Endodermal cell (in vitro differentiated cells): ENCODE measurements at places on chromosomes 2 and 18.

- DNase-seq, result peak; percentile 76
Observed at GRCh38 chr18:76522122-76522503, 27.1 kb upstream of the ZNF516 start.

GRCh38 chr2:86000938-86001312, 104.8 kb downstream of the POLR1A start:
- DNase-seq, result no peak

GRCh38 chr2:212052412-212053159, 486.0 kb downstream of the ERBB4 start:
- no peak for DNase-seq

DNA sequence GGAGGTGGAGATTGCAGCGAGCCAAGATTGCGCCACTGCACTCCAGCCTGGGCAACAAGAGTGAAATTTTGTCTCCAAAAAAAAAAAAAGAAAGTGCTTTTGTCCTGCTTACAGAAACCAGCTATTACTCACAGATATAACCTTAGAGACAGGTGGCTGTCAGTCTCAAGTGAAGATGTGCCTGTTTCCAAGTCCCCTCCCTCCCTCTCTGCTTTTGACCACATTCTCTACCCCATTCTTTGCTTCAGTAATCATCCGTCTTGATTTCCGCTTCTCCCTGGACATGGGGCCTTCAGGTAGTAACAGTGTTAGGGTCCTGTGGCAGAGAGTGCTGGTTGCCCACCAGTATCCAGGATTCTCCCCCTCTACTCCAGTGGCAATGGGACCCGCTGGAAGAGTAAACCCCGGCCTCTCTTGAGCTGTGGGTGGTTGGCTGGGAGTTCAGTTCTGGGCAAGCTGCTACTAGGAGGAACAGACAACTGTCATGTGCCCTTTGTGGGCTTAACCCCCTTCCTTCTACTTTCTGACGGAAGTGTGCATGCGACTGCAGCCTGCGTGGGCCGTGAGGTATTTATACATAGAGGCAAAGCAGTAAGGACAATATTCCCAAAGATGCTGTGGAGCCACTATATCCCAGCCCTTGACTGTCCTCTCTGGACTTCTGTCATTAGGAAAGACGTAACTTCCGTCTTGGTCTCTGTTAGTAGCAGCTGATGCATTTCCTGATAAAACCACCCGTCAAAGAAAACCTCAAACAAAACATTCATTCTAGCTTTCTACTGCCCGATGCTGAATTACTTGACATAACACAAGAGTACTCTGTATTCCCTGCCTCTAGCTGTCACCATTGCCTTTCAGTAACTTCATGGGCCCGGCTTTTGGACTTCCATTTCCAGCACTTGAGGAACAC, 17.8 kb downstream of the PDCL3 start:
- no peak for DNase-seq

GRCh38 chr2:79695248-79695647, 182.4 kb downstream of the CTNNA2 start:
- no peak for DNase-seq

DNA sequence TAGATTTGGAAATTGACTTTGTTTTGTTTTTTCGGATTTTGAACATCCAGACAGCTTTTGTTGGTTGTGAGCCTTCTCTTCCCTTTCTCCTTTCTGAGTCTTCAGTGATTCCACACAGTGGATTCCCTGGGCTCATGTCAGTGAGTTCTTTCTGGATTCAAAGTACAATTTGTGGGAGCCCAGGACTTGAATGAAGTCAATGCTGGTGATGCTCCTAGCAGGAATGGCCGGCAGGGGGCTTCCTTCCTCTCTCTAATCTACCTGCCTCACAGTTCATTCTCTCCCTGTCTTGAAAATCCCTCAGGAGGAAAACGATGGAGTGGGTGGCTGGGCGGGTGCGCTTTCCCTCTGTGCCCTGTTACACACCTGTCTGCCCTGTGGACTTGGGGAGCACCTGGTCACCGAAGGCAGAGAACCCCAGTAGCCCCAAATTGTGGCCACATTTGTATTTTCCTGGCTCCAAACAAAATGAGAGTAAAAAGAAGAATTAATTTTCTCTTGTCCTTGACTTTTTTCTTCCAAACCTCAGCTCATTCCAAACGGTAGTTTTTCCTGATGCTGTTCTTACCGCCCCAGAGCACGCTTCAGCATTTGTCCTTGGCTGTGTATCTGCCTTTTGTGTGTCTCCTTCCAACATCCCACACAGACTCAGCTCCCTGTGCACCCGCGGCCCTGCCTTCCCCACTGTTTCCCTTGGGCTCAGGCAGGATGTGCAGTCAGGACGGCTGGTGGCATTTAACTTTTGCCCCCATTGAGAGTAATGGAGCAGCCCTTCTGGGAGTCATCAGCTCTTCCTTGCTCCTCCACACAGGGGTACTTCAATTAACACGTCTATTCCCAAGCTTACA, 86.6 kb downstream of the MARCO start:
- peak; percentile 91 for DNase-seq

- DNase-seq, result no peak
Observed at GRCh38 chr2:24708537-24709152, 84.5 kb downstream of the PTRHD1 start.

- no peak for DNase-seq
Observed at GRCh38 chr2:121480826-121481225, 49.9 kb upstream of the RNU4ATAC start.

GRCh38 chr2:232255033-232255432, 123.5 kb upstream of the ALPP start:
- DNase-seq, result no peak

DNA sequence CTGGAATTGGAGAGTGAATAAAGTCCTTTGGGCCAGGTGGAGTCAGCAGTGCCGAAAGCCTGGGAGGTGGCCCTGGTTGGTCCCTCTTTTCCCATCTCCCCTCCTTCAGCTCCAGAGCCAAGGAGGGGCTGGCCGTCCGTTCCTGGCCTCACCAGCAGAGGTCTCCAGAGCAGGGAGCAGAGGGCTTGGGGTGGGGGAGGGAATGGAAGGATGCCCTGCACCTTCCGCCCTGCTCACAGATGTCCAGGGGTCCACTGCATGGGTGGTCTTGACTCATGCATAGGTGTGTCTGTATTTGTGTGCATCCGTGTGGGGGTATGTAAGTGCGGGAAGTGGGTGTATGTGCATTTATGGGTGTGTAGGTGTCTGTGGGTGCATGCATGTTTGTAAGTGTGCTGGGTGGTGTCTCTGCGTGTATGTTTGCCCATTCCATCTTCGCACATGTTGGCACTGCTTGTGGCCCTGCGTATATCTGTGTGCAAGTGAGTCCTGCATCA, 201.8 kb downstream of the ZFP36L2 start:
- DNase-seq, result peak; percentile 95

GRCh38 chr2:215882689-215883088, 130.7 kb downstream of the MREG start:
- no peak for DNase-seq

- DNase-seq, result no peak
Observed at GRCh38 chr18:50014606-50015005, 180.3 kb downstream of the MYO5B start.

DNA sequence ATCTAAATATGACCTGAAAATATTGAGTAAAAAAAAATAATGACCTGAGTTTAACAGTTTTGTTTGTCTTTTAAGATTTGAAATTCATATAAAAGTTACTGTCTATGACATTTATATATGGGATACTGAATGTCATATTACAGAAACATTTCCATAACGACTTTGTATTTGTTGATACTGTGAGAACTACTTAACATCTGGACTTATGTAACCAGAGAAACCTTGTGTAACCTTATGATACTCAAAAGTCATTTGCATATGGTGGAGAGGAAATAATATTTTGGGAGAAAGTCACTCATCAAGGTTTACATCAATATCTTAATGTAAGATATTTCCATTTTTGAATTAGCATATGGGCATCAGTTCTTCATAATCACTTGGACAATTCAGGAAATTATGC, 12.6 kb downstream of the MFSD6 start:
- DNase-seq, result no peak

- DNase-seq, result no peak
Observed at GRCh38 chr18:44093253-44093652, 587.4 kb upstream of the SETBP1 start.

GRCh38 chr2:180124273-180125139, 117.4 kb upstream of the CWC22 start:
- peak; percentile 56 for DNase-seq

GRCh38 chr18:9103376-9103873, 926 bp downstream of the NDUFV2 start:
- DNase-seq, result no peak

DNA sequence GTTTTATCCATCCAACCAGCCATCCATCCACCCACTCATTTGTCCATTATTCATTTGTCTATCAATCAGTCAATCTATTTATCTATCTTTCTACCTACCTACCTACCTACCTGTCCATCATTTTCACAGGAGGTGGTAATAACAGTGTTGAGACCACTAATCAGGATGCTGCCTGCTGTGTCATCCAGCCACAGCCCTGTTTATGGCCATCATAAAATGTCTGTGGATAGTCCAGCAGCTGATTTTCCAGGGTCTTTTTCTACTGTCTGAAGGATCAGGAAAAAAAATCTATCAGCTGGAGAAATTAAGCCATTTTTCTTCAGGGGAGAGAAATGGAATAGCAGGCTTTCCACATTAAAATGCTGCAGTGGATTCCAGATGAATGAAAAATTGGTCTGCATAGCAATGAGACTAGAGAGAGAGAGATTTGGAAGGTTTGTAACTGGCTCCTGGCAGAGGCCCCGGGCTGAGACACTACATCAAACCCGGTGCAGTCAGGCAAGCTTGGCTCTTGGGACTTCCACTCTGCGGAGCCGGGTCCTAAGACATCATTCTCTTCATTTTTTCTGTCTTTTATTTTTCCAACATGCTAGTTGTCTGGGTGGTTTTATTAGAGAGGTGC, 33.0 kb upstream of the BOD1L2 start:
- DNase-seq, result no peak

DNA sequence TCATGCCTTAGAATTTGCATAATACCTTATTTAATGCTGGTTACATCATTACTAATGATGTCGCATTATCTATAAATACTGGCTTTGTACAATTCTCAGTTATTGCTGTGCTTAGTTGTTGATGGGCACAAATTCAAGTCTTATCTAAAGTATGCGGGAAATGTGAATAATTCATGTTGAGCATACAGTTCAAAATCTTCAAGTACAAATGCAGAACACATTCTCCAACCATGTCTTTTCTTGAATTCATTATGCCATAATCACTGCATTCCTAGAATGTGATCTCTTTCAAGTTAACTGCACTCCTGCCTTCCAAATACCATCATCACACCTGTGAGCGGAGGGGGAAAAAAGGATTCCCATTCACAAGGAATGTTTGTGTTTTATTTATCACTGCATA, 337.0 kb downstream of the MBD2 start:
- DNase-seq, result no peak

DNA sequence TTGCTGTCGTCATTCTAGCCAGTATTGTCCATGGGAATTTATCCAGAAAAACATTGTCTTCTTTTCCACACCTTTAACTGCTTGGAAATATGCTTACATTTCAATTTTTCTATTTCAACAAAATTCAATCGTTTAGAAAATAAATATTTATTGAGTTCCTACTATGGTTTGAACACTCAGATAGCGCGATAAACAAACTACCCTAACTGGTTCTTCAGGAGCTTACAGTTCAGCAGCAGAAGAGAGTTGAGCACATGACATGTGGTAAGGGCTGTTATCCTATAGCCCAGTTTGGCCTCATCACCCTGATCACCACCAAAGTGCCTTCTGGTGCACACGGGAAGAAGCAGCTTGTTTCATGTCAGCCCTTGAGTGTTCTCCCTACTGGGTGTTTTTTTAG, 375.2 kb upstream of the SMIM21 start:
- no peak for DNase-seq

DNA sequence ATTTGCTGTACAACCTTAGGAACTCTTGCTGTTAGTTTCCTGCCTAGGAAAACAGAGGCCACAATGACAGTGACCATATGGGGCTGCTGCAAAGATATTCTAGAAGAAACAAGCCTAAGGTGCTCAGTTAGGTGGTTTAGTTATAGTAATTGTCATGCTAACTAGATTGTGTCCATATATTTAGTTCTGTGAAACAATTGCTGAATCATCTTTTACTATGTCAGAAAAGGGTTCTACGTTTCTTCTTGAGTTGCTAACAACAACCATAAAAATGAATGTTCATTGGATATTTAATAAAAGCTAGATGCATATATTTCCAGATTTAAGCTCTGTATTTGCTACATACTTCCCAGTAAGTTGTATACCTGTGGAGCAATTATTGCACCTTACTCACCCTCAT, 597.2 kb upstream of the KLHL29 start:
- no peak for DNase-seq

DNA sequence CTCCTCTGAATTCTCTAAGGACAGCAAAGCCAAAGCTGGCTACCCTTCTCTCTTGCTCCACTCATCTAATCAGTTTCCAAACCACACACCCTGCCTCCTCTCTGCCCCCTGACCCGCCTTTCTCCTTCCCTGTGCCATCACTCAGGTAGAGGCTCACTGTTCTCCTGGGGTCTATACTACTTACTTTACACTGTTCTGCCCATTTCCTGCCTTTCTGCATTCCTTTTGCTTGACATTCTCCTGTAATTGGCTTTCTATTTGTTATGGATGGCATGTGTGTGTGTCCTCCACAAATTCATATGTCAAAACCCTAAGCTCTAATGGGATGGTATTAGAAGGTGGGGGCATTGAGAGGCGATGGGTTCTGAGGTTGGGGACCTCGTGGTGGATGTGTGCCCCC, 675.2 kb upstream of the ID2 start:
- no peak for DNase-seq

DNA sequence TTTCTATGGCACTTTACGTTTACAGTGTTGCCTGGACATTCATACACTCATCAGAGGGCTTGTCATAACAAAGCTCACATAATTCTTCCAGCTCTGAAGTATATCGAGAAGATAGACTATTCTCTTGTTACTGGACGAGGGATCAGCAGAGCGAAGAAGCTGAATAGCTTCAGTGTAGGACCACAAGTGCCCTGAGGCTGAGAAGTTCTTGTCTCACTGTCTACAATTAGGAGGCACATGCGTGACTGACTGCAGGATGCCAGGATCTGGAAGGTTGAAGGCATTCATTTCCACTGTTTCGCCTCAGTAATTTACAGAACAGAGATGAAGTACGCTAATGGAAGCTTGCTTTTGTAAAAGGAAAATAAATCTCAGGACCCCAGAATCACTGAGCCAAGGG, 9.6 kb downstream of the SH3YL1 start:
- no peak for DNase-seq
